ENCODE measurements at places on chromosomes 11 and 22.

GRCh38 chr11:95531116-95531515 lies 258.5 kb downstream of the FAM76B start:
- no peak for DNase-seq

GRCh38 chr11:62687508-62688396 lies 1.6 kb downstream of the LRRN4CL start:
- no peak for DNase-seq

- no peak for DNase-seq
Observed at GRCh38 chr11:66464916-66465315, 1.8 kb upstream of the PELI3 start.

GRCh38 chr11:22787551-22788162 lies 41.9 kb downstream of the SVIP start:
- no peak for DNase-seq

- no peak for DNase-seq
Observed at GRCh38 chr11:6992457-6993417, 27.4 kb downstream of the ZNF214 start.

DNA sequence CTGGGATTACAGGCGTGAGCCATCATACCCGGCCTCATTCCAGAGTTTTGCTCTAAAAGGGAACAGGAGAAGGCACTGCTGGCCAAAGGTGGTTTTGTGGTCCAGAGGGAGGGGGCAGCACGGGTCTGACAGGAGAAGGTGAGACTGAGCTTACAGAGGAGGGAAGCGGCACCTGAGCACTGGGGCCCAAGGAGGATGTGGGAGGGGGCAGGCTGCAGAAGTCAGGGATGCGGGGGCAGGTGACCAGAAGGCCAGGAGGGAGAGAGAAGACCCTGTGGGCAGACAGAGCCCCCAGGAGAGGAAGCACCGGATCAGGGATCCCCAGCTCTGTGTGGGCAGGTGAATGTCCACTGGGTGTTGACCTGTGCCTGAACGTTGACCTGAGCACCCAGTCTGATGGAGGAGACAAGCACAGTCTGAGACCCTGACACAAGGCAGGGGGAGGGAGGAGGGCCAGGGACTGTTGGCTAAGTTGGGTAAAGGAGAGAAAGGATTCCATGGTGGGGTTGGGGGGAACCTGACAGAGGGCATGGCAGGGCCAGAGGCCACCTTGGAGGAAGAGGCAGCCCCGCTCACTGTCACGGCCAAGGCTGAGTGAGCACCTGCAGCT lies 12.0 kb upstream of the PRR5 start:
- no peak for DNase-seq
